ENCODE measurements at places on chromosomes 1 and 21.

GRCh38 chr1:52139817-52140540 lies 1.9 kb upstream of the ZFYVE9 start:
- DNase-seq: peak; percentile 28

DNA sequence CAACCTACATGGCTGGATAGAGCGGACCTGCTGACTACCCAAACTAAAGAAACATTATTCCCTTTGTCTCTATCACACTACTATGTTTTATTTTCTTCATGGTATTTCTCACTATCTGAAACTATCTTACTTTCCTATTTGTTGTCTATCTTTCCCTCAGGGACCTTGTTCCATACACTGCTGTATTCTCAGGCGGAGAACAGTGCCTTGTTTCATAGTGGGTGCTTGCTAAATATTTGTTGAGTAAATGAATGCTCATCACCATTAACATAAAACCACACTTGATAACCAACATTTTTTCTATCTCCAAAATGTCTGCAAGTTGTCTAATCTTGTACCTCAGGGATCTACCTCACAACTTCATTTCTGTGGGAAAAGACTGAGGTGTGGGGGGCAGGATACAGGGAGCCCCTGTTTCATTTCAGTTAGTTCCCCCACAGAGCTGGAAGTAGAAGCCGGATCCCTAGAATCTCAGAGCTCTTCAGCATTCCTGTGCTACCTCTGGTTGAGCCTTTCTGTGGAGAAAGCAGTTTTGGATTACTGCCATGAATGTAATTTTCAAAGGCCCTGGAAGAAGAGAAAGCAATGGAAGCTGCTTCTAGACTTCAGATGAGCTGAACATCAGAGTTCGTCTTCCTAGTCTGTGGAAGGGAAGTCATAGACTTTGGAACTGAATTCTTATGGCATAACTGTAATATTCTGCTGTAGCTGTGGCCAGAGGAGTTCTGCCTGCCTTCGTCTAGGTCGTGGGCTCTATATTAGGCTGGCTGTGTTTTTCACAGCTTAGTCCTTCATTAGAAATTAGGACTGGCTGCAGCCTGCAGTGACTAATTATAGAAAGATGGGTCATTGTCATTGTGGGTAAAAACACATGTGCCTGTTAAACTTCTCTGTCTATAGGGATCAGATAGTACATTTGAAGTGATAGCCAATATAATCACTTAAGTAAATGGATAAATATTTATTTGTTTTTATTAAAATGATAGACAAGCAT lies 293.2 kb upstream of the SGIP1 start:
- DNase-seq: no peak

- no peak for DNase-seq
These were observed 57.9 kb upstream of the KCNE2 start for GRCh38 chr21:34305605-34306604.

GRCh38 chr1:35857830-35858229 lies 25.2 kb upstream of the AGO1 start:
- DNase-seq: peak; percentile 45

DNA sequence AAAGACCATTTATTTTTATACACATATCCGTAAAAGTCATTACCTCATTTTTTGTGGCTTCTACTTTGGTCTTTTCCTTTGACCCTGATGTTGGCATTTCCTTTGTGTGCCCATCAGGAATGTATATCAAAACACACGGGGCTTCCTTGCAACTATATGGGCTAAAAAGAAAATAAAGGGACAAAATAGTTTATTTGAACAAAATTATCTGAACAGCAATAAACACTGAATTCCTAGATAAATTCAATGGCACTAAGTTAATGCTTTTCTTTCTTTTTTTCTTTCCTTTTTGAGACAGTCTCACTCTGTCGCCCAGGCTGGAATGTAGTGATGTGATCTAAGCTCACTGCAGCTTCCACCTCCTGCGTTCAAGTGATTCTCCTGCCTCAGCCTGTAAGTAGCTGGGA lies 45.2 kb downstream of the EPRS1 start:
- DNase-seq: no peak

DNA sequence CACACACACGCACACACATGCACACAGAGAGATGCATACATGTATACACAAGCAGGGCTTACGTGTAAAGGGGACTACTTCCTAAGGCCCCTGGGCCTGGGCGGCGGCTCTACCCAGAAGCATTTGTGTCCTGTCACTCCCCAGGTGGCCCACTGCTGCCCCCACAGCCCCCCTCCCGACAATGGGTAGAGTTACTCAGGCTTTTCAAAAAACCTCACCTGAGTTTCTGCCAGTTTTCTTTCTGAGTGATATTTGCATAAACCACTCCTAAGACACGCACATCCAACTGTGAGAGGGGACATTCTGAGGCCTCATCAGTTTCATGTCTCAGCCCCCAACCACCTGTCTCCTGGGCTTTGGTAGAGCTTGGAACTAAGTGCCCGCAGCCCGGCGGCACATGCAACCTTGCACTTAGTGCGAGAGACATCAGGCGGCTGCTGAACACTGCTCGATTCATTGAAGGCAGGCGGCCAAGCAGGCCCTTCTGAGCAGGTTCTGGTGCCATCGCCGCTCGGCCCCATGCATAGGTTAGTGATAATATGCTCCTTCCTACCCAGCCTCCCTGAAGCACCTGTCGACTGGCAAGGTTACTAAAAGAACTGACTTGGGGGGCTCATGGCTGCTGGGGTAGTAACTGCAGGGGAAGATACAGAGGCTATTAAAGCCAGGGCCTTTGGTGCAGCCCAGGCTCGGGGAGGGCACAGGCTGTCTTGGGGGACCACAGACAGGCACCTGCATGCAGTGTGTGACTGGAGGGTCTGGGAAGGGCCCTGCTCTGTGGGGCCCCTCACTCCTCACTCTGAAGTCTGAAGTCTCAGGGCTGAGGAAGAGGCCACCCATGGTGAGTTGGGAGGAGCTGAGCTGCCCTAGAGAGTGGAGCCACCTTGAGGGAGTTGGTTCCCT lies 364.2 kb upstream of the VAMP3 start:
- no peak for DNase-seq

DNA sequence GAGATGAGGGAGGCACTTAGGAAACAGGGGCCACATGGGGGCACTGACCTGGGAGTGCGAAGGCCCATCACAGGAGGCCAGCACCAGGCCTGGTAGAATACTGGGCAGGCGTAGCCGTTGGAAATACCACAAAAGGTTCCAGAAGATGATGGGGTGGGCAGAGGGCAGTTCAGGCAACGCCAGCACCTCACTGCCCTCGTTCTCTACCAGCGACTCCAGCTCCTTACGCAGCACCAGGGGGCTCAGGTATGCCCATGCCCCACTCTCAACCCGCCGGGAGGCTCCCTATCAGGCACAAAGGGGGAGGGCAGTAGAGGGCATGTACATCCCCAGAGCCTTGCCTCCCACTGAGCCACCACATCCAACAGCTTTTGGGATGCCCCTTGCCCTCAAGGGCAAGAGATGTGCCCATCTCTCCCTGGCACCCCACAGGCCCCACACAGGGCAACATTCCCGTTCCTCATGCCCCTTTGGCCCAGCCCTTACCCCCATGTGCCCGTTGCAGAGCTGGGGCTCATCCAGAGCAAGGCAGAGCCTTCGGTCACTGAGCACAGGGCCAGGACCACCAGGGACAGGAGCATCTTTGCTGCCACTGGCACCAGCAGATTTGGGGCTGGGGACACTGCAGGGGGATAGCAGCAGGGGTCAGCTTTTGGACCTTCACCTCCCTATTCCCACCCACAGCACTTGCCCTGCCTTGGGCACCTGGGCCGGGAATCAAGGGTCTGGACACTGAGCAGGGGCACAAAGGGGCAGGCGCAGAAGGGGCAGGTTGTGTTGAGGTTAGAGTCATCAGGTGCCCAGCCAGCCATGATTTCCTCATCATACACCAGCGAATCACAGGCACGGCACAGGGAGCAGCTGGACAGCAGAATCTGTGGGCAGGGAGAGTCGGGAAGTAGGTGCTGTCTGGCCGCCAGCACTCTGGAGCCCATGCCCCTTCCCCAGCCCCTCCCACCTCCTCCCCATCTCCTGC lies 9.7 kb upstream of the GATAD2B start:
- no peak for DNase-seq

GRCh38 chr1:55140546-55140983 lies 74.6 kb downstream of the USP24 start:
- peak; percentile 90 for DNase-seq

GRCh38 chr1:20185834-20186782 lies at the start of the genes PLA2G2C and UBXN10:
Gene PLA2G2C (minus strand): TSS chr1:20186518. CDS start chr1:20177363, 9,155 bp downstream.
Gene UBXN10 (plus strand): TSS chr1:20186096. CDS start chr1:20190562, 4,466 bp downstream.
- DNase-seq: peak; percentile 44

- no peak for DNase-seq
These were observed 45.3 kb downstream of the EIF2D start for GRCh38 chr1:206566999-206567398.

DNA sequence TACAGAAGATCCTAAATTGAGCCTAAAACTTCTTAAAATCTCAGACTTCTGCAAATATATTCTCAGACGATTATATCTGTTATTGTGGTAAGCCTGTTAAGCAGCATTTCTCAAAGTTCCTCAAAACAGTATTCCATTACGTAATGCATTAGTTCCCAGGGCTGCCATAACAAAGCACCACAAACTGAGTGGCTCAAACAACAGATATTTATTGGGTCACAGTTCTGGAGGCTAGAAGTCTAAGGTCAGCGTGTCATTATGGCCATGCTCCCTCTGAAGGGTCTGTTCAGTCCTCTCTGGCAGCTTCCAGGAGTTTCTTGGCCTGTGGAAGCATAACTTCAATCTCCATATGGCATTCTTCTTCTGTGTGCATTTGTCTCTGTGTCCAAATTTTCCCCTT lies 103.5 kb upstream of the ST6GALNAC5 start:
- DNase-seq: peak; percentile 63

DNA sequence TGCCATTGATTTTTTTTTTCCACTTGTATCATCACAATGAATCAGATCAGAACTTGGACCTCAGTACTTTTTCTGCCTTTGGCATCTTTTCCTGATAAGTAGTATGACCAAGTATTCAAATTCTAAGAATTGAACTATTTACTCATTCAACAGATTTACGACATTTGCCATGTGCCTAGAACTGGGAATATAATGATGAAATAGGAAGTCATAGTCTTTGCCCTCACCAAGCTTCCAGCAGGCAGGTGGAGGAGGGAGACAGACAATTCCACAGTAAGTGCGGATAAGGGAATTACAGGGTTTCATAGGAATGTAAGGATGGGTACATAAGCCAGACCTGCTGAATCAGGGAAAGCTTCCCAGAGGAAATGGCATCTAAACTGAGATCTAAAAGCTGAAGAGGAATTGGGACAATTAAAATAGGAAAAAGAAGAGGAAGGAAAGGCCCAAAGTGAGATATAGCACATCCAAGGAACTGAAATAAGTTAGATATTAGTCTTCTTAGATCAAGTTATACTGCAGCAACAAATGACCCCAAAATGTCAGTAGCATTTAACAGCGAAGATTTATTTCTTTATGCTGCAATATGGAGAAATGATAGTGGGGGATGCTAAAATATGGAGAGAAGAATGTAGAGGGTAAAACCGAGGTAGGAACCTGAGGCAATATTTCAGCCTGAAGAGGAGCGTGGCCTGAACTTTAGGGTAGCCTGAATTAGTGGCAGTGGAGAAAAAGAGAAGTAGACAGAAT lies 5.3 kb upstream of the DDX59 start:
- no peak for DNase-seq

- DNase-seq: no peak
These were observed 44.3 kb downstream of the PCP4 start for GRCh38 chr21:39911286-39912199.

- DNase-seq: no peak
These were observed 10.1 kb downstream of the ZC3H12A start for GRCh38 chr1:37484325-37485051.

GRCh38 chr1:92404661-92405060 lies 82.1 kb downstream of the GFI1 start:
- DNase-seq: no peak

DNA sequence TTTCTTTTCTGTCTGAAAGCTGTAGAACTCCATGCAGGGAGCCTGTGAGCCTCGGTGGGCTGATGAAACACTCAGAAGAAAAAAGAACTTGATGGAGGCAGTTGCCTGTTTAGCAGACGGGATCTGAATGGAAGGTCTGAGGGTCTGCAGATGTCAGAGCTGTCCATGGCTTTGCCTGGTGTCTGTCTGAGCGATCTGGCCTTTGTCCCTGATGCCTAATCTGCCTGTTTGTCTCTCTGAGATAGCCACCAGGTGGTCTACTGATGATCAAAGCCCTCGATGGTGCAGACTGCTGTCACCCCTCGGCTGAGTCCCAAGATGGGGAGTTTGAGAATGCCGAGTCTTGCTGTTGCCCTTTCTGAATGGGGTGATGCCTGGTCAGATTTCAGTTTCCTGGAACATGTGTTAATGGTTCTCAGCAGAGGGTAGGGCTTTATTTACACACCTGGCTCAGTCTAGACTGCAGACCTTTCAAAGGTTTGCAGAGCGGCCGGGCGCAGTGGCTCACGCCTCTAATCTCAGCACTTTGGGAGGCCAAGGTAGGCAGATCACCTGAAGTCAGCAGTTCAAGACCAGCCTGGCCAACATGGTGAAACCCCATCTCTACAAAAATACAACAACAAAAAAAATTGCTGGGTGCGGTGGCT lies 90.4 kb downstream of the KIF26B start:
- DNase-seq: no peak

- DNase-seq: no peak
These were observed 22.6 kb upstream of the UAP1 start for GRCh38 chr1:162538815-162539431.

DNA sequence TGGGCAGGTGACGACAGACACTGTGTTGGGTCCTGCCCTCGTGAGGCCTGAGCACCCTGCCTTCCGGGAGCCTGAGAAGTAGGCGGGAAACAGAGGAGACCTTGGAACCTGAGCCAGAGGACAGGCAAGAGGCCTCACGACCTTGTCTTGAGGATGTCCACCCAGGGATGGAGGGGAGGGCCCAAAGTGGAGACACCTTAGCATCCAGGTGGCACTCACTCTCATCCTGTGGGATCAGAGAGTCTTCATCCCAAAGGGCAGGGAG lies 347.2 kb downstream of the NPHP4 start:
- no peak for DNase-seq

DNA sequence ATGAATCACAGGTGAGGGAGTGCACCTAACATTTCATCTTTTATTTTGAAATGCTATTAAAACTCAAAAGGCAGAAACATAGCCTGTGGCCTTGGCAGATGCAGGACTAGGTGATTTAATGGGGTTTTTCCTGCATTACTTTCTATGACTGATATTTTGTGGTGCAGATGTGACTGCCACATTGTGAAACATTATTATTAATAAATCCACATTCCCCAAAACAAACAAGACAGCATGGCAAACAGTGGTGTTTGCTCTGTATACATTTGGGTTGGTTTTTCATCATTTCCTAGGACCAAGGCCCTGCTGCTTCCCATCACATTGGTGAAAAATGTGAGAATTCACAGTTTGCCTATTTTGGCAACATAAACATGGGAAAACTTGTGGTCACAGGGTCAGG lies 247.6 kb upstream of the SGIP1 start:
- DNase-seq: no peak

GRCh38 chr21:18249672-18250071 lies 5.0 kb downstream of the CHODL start:
- DNase-seq: no peak

Data from common myeloid progenitor, CD34-positive (primary cell).